T-helper 2 cell (primary cell): ENCODE measurements at places on chromosomes 4 and X.

DNA sequence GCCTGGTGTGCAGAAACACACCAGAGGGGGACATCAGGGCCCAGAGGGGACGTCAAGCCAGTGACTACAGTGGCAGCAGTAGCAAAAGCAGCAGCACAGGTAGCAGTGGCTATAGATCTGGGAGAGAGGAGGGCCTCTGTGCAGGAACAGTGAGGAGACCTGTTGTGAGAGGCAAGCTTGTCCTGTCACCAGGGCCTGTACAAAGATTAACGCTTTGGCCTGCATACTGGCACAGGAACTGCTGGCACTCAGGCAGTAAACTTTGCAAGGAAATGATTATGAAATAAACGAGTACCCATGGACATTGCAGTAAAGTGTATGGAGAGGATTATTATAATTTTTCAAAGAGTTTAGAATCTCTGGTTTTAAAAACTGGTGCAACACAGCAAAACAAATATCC lies 5.5 kb upstream of the PHF8 start:
- no peak for DNase-seq

- DNase-seq: no peak
Measured at GRCh38 chr4:114272226-114272625, 292.8 kb upstream of the ARSJ start.

- no peak for DNase-seq
Measured at GRCh38 chr4:168885400-168885799, 124.7 kb downstream of the CBR4 start.

GRCh38 chrX:123153846-123154335 lies 30.2 kb upstream of the GRIA3 start:
- DNase-seq: no peak

GRCh38 chr4:11042760-11043159 lies 358.2 kb upstream of the CLNK start:
- no peak for DNase-seq

DNA sequence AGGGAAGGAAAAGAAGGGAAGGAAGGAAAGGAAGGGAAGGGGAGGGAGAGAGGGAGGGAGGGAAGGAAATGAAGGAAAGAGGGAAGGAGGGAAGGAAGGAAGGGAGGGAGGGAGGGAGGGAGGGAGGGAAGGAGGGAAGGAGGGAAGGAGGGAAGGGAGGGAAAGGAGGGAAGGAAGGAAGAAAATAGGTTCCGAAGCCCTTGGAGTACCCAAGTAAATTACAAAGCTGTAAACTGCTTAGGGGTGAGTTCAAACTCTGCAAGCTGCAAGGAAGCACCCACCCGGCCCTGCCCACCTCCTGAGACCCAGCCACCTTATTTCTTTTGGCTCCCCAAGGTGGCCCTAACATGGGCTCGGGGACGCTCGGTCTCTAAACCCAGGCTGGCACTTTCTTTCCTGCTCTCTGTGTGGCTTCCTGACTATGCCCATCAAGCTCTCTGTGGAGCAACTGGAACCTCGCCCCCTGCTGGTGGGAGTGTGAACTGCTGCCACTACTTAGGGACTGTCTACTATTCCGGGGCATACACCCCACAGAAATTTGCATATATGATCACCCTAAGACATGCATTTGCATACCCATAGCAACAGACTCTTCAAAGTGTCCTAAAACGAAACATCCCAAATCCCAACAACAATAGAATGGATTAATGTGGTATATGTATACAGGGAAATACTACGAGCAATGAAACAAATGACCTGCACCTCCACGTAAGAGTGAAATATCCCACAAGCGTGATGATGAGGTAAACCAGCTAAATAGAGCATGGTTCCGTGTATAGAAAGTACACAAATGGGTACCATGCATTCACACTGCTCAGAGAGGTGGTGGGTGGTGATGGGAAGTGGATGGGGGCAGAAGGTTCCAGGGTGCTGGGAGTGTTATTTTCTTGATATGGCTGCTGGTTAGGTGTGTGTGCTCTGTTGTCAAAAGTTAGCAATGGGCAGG lies 151.7 kb upstream of the TBL1X start:
- peak; percentile 38 for DNase-seq

DNA sequence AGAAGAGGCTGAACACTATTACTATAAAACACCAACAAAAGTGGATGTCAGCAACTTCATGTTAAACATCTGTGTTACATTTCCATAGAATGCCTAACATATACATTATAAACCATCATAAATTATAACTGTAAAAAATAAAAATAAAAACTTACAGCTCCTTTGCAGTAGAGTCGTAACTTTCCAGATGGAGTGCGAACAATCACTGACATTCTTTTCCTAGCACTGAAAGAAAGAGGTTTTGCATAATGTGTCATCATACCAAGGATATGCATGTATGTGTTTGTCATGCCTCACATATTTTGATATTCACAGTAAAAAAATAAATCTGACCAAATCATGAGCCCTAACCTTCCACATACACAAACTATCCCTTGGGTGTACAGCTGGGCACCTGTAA lies 113.1 kb downstream of the ATP8A1 start:
- DNase-seq: no peak

DNA sequence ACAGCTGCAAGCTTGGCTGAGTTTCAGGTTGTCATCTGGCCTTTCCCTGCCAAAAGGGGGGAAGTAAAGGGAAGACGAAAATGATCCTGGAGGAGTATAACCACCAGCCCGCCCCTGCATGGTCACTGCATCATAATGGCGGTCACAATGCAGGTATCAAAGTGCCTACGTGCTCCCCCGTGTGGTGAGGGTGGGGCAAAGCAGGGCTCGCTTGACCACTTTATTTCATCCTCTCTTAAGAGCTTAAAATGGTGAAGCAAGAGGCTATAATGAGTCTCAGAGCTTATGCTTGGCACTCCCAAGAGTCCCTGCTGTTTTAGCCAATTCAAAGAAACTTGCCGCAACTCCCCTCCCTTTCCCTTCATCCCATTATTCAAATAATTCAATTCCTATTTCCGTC lies 105.6 kb downstream of the APOOL start:
- DNase-seq: no peak
